ENCODE measurements at places on chromosomes 11 and 22.

GRCh38 chr11:104653407-104653806, 244.9 kb downstream of the CASP12 start:
- DNase-seq: no peak

DNA sequence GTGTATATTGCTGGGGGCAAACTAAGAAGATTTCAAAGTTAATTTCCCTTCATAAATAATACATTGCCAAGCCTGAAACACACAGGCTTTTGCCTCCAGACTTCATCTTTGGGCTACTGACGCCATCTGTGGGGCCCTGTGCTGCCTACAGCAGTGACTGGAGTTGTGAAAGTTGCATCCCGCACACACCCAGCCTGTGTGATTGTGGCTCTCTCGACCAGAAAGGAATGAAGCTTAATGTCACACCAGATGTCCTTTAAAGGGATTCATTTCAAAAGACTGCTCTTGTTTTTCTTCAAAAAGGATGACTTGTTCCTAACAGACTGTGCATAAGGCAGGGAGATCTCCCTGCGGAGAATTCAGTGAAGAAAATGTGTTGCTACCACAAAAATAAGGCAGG, 210.5 kb downstream of the FAM181B start:
- DNase-seq: no peak

DNA sequence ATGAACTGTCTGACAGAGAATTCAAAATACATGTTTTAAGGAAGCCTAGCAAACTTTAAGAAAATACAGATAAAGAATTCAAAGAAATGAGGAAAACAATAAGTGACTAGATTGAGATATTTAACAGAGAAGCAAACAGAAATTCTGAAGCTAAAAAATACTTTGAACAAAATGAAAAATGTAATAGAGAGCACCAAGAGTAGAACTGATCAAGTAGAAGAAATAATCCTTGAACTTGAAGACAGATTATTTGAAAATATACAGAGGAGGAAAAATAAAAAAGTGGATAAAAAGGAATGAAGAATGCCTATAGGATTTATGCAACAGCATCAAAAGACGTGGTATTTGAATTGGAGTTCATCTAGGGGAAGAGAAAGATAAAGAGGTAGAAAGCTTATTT, 101.9 kb upstream of the OR4B1 start:
- no peak for DNase-seq

- no peak for DNase-seq
Measured at GRCh38 chr11:120335556-120335907, 681 bp upstream of the ARHGEF12 start.

DNA sequence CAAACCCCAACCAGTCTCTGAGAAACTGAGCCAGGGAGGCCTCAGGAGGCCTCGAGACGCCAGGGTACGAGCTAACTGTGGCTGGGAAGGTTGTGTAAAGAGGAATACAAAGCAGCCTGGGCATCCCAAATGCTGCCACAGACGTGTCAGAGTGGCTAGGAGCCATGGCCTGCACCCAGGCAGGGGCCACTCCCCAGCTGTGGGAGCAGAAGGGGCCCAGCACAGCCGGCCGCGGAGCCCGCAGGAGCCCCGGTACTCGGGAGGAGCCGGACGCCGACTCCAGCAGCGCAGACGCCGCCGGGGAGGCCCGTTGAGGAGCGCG, 349.8 kb upstream of the B3GAT1 start:
- DNase-seq: no peak

DNA sequence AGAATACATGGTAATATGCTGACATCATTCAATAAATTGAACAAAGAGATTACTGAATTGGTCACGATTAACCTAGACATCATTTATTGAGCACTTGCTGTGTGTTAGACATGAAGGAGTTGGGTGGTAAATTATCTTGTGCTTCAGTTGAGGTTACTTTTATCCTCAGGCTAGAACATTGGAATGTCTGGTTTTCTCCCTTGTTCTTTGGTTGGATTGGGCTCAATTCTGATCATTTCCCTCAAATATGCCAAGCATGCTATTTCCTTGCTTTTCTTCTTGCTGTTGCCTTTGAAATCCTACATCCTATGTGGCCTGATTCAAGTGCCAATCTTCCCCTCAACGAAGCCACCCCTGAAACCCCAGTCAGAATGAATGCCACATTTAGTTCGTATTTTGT, 65.8 kb downstream of the DEUP1 start:
- no peak for DNase-seq

GRCh38 chr22:37560608-37561211, 430 bp downstream of the CDC42EP1 start:
- no peak for DNase-seq

DNA sequence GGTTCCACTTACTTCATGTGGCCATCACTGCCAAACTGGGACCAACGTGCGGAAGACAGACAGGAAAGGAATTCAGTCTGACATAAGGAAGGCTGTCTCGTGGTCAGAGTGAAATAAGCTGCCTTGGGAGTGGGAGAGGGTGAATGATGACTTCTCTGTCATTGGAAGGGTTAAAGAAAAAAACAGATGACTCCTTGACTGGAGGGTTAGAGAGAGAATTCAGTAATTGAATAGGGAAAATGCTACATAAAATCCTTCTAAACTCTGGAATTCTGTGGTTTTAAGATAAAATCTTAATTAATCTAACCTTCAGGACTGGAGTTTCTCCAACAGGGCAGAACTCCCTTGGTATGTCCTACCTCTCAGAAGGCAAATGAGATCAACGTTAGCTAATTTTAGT, 33.8 kb downstream of the RAB30 start:
- DNase-seq: no peak

DNA sequence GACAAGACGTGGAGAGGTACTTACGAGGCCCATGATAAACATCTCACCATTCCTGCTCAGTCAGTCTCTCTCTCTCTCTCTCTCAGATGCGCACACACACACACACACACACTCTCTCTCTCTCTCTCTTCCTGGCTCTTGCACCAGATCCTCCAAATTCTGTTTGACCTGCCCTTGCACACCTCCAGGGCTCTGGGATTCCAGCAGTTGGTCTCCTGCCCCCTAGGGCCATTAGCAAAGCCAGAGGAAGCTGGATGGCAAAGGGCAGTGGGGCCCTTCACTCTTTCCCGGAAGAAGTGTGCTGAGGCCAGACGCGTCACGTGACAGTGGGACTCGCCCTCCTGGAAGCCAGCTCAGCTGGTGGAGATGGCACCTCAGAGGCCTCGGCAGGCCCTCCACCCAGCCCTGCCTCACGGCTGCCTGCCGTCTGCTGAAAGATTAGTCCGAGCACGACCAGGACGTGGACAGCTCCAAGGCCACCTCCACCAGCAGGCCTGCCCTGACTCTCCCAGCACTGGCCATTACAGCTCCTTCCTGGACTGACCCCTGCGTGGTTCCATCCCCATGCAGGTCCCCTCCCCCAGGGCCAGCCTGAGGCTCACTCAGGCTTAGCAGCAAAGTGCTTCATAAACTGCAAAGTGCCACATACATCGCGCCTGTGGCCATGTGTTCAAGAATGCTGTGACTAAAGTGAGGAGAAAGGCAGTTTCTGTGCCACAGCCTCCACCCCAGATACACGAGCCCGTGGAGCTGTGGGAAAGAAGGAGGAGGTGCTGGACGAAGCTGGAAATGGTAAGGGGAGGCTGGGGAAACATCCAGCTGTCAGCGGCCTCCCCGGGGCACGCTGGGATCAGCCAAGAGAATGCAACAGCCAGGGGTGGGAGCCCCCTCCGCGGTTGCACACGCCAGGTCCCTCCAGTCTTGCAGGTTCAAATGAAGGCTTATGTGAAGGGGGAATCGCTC, 3.7 kb downstream of the PDGFB start:
- DNase-seq: no peak

- DNase-seq: no peak
Measured at GRCh38 chr11:127564810-127565209, 564.2 kb upstream of the KIRREL3 start.

GRCh38 chr11:107545101-107545514, 20.4 kb downstream of the ALKBH8 start:
- DNase-seq: no peak

DNA sequence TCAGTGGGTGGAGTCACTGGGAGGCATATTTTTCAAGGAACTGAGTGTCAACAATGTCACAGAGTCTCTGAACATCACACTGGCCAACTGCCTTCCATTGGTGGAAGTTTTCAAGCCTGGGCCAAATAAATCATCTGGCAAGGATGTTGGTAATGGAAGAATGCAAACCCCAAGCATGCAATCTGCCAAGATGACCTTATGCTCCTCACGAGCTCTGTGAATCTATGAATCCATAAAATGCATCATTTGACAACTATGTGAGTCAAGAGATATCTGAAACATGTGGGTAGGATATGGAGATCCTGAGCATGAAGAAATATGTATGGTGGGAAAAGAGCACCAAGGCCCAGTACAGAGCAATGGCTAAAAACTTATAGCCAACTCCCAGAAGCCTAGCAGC, 122.2 kb downstream of the PLEKHA7 start:
- no peak for DNase-seq

DNA sequence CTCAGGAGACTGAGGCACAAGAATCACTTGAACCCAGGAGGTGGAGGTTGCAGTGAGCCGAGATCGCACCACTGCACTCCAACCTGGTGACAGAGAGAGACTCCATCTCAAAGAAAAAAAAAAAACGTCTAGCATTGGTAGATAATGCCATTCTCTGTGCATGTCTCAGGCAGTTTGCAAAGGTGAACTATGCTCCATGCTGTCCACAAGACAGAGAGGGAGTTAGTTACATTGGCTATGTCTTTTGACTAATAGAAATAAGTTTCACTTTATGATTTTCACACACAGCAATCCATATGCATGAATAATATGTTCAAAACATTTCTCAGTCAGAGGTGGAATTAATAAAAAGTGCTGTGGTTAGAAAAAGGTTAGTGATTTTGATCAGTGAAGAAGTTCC, 591.4 kb downstream of the ETS1 start:
- DNase-seq: no peak

DNA sequence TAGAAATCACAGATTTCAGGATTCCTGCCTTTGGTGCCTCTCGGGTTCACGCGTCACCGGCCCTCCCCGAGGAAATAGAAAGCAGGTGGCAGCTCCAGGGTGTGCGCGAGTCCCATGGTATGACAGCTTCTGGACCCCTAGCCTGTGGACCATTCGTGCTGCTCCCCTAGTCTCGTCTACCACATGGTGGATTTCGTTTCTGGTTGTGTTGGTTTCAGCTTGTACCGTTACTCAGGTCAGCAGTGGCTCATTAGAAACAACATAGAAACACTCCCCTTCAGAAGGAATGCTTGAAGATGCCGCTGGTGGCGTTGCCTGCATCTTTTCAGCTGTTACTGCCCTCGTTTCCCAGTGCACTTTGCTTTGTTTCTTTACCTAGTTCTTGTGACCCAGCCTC, 700 bp downstream of the TTC17 start:
- DNase-seq: peak; percentile 23

DNA sequence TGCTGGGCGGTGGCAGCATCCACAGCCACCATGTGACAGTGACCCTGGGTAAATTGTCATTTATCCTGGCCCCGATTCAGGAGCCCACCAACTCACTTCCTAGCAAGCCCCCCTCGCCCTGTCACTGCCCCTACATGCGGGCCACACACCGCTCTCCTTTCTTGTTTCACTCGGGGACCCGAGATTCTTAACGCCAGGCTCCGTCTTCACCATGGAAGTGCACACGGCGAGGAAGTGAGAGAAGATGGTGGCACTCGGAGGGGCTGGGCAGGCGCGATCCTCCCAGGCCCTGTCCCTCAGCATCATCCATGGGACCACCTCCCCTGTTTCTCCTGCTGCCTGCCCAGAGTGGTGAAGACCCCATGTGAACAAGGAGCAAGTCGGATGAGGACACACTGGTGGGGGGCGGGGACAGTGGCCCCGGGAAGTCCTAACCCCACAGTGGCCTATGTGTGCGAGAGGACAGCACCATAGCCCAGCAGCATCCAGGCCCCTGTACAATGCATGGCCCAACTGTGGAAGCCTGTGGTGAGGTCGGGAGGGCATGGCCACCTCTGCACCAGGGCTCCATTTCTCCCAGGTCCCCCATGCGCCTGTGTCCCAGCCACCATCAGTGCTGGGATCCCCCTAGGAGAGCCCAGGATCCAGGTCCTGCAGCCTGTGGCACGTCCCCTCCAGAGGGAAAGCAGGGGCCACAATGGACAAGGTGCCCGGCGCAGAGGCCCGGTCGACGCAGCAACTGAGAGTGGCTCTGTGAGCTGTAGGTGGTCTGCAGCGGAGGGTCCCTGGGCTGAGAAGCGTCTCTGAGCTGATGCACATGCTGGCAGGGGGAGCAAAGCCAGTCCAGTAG, 262.8 kb downstream of the BRD1 start:
- no peak for DNase-seq

- DNase-seq: no peak
Measured at GRCh38 chr11:34819740-34820482, 96.3 kb downstream of the APIP start.

DNA sequence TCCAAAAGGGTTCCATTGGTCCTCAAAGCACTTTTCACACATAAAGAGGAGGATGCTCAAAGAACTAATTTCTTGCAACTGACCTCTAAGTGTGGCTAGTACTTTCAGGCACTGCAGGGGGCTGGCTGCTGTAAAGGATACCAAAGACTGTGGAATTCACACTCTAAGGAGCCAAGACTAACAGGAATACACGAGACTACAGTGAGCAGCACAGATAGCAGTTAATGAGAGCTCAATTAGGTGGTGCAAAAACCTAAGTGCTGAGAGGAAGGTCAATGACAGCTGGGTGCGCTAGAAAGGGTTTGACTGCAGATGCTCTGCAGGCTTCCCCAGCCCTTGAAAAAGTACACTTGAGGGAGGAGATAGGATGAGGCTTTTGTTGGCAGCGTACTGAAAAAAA, 124.3 kb upstream of the NTM start:
- no peak for DNase-seq

GRCh38 chr22:42388130-42388797, 43.9 kb downstream of the NFAM1 start:
- no peak for DNase-seq

- no peak for DNase-seq
Measured at GRCh38 chr11:131486937-131487635, 116.7 kb downstream of the NTM start.

- DNase-seq: no peak
Measured at GRCh38 chr11:117786135-117786870, 10.7 kb downstream of the DSCAML1 start.

DNA sequence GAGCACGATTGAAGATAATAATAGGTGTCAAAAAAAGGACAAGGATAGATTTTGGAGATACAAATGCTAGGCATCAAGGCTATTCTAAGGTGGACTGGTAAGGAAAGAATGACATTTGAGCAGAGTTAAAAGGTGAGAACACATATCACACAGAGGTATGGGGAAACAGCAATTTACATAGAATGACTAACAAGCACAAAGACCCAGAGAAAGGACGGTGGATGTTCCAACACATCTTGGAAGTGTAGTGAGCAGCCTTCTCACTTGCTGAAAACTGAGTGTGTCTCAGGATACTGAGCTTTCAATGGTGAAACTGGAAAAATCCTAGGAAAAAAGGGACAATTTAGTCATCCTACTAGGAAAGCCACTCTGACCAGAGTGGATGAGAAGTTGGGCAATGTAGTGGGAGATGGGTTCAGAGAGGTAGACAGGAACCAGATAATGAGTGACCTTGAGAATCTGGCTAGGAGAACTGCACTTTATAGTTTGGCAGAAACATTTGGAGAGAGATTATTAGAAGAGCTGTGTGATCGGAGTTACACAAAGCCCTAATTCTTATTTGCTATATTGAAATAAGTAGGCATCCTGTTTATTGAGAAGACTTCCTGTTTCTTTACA, 706.0 kb downstream of the KCNA4 start:
- no peak for DNase-seq
